NCI-H2107 (cell line): ENCODE measurements at places on chromosomes 6 and 20.

DNA sequence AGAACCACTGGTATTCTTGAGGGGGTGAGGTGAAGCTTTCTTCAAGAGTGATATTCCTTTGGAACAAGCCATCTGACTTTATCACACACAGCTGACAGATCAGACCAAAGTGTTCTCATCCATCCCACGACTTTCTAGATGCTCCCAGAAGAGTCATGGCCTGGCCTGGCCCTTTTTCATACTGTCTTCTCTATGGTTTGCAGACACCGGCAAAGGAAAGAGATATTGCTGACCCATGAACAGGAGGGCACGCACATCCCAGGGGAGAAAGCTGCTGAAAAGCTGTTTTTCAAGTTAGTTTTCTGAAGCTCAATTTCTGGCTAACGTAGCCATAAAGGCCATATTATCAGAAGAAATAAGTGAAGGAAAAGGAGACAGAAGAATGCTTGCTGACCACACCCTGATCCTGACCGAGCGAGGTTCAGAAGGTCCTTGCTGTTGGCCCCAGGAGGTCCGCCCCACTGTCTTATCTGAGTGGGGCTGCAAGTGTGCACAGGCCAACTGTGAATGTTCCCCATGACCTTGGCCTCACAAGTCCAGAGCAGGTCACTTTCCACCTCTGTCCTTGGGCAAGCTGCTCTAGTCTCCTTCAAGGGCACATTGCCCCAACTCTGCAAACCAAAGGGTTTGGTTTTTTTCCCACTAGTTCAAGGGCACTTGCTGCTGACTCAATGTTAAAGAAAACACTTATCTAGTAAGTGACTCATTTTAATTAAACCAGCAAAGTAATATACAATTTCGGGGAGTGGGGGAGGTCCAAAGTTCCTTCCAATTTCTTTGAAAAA, 2.0 kb downstream of the ACSS1 start:
- no peak for DNase-seq

DNA sequence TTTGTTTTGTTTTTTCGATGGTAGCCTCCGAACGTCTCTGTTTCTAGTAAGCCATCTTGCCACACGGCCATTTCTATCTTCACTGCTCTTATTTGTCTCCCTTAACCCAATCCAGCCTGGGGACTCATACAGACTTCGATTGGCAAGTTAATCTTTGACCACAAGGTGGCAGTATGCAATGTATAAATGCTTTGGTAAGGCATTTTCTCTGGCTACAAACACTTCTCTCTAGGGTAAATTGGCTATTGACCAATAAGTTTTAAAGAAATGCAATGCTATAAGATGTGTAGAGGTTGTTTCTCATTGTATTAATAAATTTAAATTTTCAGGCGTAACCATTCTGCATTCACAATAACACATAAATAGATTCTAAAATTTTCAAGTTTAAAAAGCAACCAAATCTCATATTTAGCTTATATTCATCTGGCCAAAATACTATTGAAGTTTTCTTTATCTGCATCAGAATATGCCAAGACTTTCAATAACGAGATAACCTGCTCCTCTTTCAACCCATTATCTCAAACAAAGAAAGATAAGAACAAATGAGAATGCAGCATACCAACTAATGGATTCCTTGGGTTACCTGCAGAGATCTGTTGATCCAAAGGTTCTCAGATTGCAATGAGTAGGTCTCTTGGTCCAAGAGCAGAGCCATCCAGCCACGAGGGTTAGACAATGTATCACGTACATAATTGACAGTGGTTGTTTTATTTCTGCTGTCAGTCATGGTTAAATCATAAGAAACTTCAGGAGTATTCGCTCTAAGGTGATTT, 231.9 kb downstream of the PKHD1 start:
- peak; percentile 3 for DNase-seq

DNA sequence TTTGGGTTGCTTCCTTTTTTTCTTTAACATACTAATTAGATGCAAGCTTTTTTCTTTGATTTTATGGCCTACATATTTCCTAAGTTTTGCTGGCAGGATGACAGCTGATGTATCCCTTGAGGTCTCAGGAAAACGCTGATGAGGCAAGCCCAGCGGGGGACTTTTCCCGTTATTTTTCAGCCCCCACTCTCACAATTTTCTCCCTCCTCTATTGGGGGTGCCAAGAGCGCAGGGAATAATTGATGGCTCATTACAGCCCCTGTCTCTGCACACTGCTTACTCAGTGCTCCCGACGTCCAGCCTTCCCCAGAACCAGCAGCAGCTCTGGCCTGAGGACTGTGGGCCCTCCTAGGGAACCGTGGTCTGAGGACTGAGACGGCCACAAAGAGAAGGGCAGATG, 38.6 kb upstream of the VSTM2L start:
- DNase-seq = no peak

DNA sequence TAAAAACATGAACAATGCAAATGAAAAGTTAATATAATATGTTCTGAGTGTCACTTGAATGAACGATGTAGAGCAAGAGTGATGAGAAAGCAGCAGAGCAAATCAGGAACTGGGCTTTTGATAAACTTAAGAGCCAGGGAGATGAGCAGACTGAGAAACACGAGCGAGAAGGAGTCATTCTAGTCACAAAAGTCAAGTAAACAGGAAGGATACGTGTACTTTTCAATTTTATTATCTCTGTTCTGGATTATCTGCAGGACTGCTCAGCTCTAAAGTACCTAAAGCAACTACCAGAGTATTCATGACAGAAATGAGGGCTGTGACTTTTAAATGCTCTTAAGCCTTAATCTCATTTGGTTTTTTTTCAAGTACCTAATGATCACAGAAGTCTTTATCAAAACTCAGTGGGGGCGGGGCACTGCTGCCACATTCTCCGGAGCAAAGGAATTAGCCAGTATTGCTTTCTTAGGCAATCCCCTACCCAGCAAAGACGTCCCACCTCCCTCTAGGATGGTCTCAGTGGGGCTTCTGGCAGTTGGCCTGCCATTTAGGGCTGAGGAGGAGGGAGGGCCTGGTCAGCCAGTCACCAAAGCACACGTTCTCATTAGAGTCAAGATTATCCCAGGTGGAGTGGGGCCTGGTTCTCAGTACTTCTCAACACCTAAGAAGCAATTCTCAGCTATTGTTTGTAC, 8.6 kb downstream of the MAN1A1 start:
- DNase-seq = no peak

- DNase-seq = no peak
These were observed 57.5 kb downstream of the NCOA3 start for GRCh38 chr20:47559141-47559540.

DNA sequence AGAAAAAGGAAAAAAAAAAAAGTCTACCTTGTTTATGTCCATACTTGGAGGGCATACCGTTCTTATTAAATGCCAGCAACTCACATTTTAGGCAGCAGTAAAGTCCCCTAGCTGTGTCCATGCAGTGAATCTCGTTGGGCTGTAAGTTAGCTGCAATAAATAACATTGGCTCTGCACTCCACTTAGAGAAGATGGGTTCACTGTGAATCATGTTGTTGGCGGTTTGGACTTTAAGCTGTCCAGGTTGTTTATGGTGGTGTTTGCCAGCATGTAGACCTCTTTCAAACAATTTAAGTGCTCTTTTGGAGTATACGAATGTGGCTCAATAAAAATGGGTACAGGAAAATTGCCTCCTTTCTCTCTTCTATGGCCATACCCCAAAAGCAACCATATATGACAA, 127.4 kb downstream of the ZNF217 start:
- no peak for DNase-seq

DNA sequence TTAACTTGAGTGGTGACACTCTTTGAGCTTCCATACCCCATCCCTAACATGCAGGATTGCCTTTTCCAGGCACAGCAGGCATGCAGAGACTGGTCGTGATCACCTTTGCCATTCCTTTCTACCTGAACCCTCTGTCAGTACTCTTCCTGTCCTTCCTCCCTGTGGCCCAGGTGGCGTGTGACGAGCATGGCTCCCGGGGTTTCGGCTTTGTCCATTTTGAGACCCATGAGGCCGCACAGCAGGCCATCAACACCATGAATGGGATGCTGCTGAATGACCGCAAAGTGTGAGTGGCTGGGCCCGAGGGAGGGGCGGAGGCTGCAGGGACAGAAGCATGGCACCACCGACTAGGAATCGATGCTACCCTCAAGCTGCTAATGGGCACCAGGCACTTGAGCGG, 6.7 kb downstream of the PABPC1L start:
- DNase-seq = no peak

- no peak for DNase-seq
These were observed 32.1 kb downstream of the SF3B5 start for GRCh38 chr6:144063246-144063743.

- no peak for DNase-seq
These were observed 48.0 kb downstream of the NFATC2 start for GRCh38 chr20:51494241-51495110.

GRCh38 chr6:90028995-90029635, 134.8 kb downstream of the GJA10 start:
- no peak for DNase-seq

DNA sequence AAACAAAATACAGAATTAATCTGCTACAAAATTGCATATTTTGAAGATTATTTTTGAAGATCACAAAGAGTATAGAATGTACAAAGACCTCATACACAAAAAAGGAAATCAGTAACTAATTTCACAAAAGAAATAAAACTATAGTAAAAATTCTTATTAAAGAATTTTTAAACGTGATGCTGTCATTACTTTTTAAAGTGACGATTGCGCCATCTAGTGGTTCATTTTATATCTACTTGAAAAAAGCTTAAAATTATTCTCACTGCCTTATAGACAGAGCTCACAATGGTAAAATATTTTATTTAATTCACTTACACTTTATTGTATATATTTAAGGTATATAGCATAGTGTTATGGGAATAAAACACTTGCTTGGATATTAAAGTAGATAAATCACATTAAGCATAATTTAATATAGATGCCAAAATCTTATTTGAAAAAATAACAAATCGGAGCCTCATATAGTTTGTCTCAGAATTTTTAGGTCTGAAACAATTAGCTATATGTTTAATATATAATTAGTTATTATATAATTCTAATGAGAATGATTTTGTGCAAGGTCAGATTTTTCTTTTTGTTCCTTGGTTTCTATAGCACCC, 128.8 kb downstream of the PHF3 start:
- peak; percentile 32 for DNase-seq

GRCh38 chr6:40286721-40287120, 300.4 kb downstream of the LRFN2 start:
- DNase-seq = no peak
